ENCODE measurements at places on chromosomes 1 and 21.

DNA sequence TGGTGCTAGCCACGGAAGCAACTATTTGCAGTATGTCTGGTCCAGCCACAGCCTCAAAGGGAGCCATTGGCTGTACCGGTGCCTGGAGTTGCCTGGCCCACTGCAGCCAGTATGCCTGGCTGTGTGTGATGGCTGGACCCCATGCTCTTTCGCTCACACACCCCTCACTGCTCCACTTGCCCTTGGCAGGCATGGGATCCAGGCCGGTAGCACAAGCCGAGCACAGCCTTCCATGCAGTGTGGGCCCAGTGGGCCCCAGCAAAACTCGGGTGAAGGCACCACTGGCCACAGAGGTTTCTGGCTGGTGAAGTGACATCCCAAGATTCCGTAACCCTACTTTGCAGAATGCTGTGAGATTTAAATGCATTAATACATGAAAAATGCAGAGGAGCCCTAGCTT is 665.8 kb downstream of the PLPP3 start:
- DNase-seq = no peak

GRCh38 chr1:109391157-109391556 is 6.6 kb downstream of the SORT1 start:
- no peak for DNase-seq

DNA sequence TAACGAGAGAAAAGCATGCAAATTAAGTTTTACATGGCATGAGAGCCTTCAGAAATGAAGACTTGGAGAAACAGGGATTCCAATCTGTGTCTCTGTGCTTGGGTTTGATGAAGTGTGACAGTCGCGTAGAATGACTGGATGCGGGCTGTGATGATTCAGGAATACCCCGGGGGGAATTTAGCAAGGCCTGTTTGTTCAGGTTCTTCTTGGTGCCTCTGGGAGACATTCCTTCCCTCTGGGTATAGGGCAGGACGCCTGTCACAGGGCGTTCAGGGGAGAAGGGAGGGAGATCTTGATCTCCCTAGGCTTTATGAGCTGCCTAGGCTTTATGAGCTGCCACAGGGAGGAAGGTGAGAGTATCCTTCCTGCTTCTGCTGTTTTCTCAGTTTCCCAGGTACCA is 36.6 kb downstream of the DOP1B start:
- peak; percentile 90 for DNase-seq

GRCh38 chr1:37410815-37411214 is 63.6 kb upstream of the ZC3H12A start:
- DNase-seq = peak; percentile 67

GRCh38 chr1:91124989-91125417 is 103.2 kb upstream of the ZNF644 start:
- DNase-seq = no peak

GRCh38 chr1:245837718-245838117 is 669.4 kb downstream of the SMYD3 start:
- DNase-seq = no peak

GRCh38 chr1:86460998-86461397 is 7.7 kb upstream of the CLCA1 start:
- no peak for DNase-seq

GRCh38 chr1:171110621-171111326 is 20.1 kb downstream of the FMO3 start:
- DNase-seq = no peak

- no peak for DNase-seq
These were observed 19.2 kb downstream of the PKP1 start for GRCh38 chr1:201302163-201303152.

DNA sequence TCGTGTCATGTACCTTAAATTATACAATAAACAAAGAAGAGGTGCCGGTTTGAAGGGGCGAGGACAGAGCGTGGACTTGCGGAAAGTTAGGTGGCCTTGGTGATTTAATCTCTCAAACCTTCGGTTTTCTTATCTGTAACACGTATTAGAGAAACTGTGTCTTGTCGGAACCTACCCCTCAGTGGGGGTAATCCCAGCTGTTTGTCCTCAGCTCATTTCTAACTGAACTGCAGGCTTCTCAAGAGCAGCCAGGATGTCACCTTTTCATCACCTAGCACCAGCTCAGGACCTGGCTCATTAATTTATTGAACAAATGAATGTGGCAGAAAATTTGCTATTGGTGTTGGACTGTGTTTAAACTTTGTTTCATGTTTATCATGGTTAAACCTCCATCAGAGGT is 31.2 kb downstream of the ITSN1 start:
- DNase-seq = peak; percentile 59

DNA sequence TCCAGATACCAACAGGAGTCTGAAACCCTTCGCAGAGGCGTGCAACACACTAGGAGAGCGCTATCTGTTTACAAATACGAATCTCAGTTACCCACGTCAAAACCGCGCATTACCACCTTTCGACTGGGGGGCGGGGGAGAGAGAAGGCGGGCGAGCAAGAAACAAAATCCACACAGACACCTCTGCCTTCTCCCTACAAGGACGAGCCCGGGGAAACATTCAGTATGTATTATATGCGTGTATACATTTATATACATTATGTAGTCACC is 722 bp downstream of the TUT4 start:
- DNase-seq = peak; percentile 64

DNA sequence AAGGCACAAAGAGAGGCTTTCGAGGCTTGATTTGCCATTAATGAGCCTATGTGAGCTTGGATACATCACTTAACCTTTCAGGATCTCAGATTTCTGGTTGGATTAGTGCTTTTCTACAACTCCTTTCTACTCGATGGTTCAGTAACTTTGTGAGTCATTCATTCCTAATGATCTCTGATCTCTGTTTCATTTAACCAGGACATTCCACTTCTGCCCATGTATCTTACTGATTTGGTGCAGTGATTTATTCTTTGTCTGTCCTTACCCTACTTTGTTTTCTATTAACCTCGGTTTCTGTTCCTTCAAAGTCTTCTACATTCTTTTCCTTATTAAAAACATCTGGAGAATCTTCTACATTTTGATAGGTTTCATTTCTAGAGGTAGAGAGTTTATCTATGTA is 94.6 kb upstream of the ZBTB18 start:
- DNase-seq = no peak

- DNase-seq = no peak
These were observed 16.1 kb downstream of the F5 start for GRCh38 chr1:169570172-169570574.

DNA sequence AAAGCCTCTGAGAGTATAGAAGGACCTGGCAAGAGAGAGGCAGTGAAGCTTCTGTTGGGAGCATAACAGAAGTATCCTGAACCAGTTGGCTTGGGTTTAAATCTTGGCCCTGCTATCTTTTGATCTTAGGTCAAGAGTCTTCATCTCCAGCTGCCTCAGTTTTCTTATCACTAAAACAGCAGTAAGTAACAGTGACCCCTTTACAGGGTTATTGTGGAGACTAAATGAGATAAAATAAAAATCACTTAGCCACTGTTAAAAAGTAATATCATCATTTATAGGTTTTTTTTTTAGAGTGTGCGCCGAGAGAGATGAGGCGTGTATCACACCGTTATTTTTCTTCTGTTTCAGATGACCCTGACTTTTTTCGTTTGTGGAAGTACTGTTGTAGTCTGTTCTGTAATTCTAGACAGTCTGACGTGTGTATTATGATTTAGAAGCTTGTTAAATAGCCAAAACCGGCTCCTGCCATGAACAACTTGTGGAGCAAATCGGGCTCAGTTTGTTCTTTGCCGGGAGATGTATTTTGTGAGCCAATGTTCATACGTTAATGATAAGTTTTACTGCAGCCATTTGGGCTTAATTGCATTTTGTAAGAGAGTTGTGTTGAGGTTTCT is 1.1 kb downstream of the THRAP3 start:
- no peak for DNase-seq

GRCh38 chr1:90936061-90936460 is 85.8 kb downstream of the ZNF644 start:
- DNase-seq = no peak

DNA sequence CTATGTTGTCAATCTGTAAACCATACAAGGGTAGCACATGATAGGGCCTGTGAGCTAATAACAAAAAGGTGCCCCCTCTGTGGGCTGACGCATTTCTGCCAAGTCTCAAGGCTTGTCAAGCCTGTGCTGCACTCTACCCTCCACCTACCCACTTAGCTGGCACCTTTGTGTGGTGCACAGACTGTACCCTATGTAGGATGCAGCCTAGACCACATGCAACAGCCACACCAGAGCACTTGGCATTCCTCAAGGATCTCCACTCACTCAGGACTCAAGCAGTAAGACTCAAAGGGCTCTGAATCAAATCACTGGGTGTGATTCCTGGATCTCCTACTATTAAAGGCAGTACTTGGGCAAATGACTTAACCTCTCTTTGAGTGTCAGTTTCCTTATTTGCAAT is 133.5 kb downstream of the BEND5 start:
- no peak for DNase-seq

GRCh38 chr1:205369701-205370123 is 13.0 kb upstream of the KLHDC8A start:
- DNase-seq = no peak

- DNase-seq = peak; percentile 78
These were observed 14.1 kb downstream of the ROR1 start for GRCh38 chr1:63787875-63788274.

DNA sequence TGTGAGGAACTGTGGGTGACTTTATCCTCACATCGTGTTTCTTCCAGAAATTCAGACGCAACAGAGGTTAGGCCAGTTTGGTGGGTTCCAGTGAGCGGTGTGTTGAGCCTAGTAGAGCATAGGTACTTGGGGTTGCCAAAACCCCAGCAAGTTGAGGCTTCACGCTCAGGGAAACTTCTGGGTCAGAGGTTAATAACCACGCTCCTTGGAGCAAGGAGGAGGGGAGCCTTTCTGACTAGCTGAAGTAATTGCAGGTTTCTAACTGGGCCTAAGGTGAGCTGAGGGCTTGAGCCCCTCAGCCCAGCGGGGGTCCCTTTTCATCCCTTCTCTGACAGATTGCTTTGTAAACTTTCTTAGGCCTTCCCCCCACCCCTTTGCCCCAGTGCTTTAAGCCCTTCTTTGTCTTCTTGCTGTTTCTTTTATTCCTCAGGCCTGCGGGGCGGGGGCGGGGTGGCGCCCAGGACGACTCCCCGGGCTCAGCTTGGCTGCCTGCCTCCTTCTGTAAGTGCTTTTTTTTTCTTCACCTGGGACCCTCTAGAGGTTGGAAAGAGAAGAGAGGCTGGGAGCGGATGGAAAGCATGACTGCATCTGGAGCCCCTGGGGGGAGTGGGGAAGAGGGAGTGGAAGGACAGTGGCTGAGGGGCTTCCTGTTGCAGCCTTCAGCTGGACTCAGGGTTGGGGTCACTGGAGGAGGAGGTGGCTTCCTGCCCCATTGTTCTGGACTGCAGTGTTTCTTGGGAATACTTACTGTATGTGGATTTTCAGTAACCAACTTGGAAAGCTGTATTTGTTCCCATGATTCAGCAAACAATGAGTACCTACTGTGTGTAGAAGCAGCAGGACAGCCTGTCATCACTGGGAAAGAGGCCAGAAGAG is 1.3 kb upstream of the ZNF436 start:
- peak; percentile 98 for DNase-seq

DNA sequence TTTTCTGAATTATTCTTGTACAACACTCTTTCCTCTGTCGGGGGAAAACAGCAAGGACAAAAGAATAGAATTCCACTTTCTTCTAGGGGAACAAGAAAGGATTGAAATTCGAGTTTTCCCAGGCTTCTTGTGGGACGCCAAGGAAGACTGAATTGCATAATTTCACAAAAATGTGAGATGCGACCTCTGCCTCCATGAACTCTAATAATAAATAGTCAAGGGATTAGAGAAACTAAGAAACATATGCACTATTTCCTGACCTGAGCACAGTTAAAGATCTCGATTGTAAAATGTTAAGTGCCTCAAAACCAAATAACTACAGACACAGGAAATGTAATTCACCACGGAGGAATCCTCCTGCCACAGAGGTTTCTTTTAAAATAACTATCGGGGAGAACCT is 117.3 kb upstream of the MARK1 start:
- DNase-seq = no peak

DNA sequence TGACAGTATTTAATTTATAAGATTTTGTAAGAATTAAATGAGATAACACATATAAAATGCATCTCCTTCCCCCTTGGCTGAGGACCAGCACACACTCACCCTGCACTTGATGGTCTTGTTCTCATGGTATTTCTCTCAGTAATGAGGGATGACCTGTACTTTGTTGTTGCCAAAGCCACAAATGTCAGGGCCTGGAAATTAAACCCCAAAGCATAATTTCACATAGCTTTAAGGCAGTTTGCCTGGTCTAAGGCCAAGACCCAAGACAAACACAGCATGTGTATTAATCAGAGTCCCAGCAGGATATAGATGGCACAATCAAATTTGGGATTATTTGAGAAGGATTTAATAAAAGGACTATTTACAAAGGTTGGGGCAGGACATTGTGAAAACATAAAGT is 48.6 kb upstream of the EPS15 start:
- no peak for DNase-seq

GRCh38 chr1:147337040-147337630 is 94.7 kb downstream of the CHD1L start:
- DNase-seq = peak; percentile 81

GRCh38 chr1:199550199-199551065 is 477.1 kb upstream of the NR5A2 start:
- no peak for DNase-seq

GRCh38 chr1:160238408-160238807 is 23.9 kb downstream of the DCAF8 start:
- DNase-seq = no peak

DNA sequence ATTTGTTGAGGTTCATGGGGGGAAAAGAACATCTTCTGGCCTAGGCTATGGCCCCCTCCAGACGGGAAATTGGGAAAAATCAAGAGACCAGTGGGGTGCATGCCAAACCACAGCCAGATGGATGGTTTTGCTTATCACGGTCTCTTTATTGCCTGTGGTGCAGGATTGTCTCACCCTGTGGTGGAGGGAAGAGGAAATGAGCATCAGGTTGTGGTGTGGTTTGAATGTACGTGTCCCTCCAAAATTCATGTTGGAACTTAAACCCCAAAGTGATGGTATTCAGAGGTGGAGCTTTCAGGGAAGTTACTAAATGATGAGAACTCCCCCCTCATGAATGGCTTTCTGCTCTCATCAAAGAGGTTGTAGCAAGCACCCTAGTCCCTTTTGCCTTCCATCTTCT is 525.7 kb downstream of the NPHP4 start:
- peak; percentile 66 for DNase-seq

DNA sequence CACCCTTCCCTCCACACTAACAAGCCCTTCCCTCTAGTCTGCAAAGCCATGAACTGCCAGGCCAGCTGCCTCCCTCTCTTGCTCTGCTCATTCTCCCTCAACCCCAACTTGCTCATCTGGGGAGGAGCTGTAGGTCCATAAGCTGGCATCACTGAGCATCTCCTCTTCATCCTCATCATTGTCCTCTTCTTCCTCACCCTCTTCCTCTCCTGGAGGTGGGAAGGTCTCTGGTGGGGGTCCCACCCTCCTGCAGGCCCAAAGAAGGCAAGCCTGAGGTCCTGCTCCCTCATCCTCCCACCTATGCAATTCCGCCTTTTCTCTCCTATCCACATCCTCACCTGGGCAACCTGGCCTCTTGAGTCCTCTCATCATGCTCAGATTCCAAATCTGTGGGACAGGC is 2.7 kb downstream of the ZNF692 start:
- no peak for DNase-seq

DNA sequence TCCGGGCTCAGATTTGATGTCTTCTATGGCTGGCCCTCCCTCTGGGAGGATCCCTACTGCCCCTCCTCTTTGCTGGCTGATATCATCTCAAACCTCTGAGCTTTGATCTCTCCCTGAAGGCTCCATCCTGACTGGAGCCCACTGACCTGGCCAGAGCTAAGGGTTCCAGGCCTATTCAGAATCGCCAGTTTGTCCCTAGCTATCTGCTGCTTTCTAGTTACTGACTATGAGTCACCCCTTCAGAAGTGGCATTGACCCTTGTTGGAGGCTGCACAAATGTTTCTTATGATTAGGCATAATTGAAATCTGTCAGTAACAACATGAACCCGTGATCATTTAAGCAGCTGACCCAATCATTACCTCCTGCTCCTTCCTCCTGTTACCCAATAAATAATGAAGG is 87.1 kb downstream of the ABCA4 start:
- no peak for DNase-seq

Data from mesendoderm (in vitro differentiated cells).